CD4-positive, alpha-beta T cell treated with Interleukin-6 at 100 ng/mL for 8 hours (primary cell): ENCODE measurements at places on chromosomes 6 and 20.
A peak's percentile ranks its signal among the peaks of the same experiment; 100 is the strongest.

GRCh38 chr6:166743406-166744222 is 116.6 kb upstream of the RPS6KA2 start:
- no peak for DNase-seq

DNA sequence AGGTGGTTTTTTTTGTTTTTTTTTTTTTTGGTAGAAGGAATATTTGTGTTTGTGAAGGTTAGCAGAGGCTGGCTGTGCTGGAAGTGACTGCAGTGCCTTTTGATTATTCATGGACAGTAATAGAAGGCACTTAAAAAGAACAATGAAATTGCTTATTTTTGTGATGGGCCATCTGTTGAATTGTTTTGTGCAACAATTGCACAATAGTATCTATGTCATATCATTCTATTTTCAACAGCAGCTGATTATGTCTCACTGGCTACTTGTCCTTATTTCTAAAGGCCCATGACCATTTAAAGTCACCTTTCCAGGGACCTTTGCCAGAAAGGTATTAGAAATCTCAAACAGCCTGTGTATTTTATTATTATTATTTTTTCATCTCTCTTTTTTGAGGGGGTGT is 70.6 kb downstream of the AFG1L start:
- no peak for DNase-seq

GRCh38 chr20:36179170-36179945 is 24.8 kb downstream of the EPB41L1 start:
- no peak for DNase-seq

- DNase-seq, result no peak
These were observed 194.9 kb upstream of the ZNF184 start for GRCh38 chr6:27667657-27668441.

DNA sequence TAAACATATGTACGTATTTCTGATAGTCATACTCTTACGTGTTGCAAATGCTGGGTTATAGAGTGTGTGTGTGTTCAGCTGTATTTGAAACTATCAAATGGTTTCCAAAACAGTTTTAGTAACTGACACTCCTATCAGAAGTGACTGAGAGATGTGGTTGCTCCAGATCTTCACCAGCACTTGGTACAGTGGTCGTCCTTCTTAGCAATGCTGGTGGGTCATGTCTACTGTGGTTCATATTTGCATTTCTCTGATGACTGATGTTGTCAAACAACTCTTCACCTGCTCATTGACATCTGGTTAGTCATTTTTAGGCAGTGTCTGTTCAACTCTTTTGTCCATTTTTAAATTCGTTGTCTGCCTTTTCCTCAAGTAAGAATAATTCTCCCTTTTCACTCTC is 259.3 kb downstream of the KIF16B start:
- DNase-seq, result no peak

- no peak for DNase-seq
These were observed 1.4 kb downstream of the DEFB132 start for GRCh38 chr20:258963-259362.

DNA sequence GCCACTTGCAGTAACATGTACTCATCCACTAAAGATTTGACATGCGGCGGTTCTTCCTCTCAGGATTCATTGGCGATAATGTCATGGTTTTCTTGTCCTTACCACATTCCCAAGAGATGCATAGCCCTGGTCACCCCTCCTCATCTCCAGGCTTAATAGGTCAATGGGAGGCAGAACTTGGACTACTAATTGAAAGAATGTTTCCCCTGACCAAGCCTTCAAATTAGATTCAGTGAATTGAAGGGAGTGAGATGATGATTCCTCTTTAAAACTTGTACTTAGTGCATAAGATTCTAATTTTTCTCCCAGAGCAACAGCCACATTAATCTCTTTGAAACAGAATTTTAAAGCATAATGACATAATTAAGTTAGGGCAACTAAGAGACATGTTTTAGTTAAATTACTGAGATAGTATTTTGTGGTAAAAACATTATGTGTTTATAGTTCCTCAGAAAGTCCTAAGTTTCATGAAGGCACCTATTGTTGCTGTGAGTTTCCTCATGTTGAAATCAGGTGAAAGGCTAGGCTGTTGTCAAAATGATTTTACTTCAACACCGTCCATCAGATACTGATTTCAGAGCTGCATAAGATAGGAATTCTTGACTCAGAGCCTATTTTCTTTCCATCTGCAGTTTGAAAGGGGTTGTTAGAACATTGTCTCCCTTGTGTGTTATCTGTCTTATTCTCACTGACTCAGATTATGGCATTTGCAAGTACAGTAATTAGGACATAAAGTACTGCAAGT is 48.5 kb downstream of the STK4 start:
- no peak for DNase-seq

GRCh38 chr6:145400508-145400907 is 334.8 kb downstream of the EPM2A start:
- DNase-seq, result no peak

DNA sequence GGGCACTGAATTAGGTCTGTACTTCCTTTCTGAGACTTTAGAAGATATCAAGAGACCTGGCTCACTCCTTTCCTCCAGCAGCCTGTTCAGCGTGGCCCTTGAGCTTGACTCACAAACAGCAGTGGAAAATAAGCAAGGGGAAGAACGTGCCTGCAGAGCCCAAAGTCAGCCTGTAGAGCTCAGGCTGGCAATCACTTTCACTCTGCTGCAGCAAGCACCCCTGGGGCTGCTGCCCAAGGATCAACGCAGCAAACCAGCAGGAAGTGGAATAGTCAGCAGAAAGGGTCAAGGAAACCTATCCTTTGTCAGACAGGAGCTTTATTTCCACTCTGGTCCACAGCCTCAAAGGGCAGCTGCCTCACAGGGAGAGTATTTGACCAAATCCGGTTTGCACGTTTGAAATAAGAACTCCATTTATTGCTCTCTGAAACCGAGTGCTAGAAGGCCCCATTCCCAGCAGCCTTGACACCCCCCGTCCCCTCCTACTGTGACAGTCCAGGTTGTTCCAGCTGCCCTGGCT is 77.4 kb downstream of the PRDM1 start:
- DNase-seq, result peak; percentile 53

DNA sequence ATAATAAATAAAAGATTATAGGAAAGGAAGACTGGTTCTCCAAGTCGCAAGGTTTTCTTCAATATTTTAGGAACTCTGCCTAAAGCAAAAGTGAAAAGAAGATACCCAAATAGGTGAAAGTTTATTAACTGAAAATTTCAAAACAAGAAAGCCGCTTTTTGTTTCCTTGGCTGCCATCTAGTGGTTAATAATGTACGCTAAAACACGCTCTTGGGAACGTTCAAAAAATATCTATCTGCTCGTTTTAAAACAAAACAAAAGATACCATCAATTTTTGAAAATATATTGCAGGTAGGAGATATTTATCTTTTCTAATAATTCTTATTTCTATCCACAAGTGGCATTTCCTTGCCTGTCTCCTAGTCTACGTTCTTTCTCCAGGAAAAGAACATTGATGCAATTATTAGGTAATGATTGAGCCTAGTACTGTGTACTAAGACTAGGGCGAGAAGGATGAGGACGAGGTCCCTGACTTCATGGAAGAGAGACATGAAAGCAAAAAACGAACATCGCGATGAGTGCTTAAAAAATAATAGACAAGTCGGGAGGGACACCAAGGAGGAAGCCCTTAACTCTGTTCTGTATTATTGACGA is 97.2 kb downstream of the SPTLC3 start:
- no peak for DNase-seq

- DNase-seq, result no peak
These were observed 175.1 kb downstream of the VEGFA start for GRCh38 chr6:43944908-43945767.

- DNase-seq, result no peak
These were observed 16.2 kb downstream of the BNIP5 start for GRCh38 chr6:36320475-36320874.

GRCh38 chr20:40680161-40680959 is 8.7 kb downstream of the MAFB start:
- no peak for DNase-seq

- no peak for DNase-seq
These were observed 71.3 kb upstream of the IYD start for GRCh38 chr6:150297327-150298029.

- DNase-seq, result no peak
These were observed 73.2 kb downstream of the JPH2 start for GRCh38 chr20:44113618-44114376.

- DNase-seq, result no peak
These were observed 963 bp upstream of the RMND1 start for GRCh38 chr6:151452750-151453427.

GRCh38 chr6:119536666-119537065 is 187.1 kb upstream of the MAN1A1 start:
- no peak for DNase-seq

DNA sequence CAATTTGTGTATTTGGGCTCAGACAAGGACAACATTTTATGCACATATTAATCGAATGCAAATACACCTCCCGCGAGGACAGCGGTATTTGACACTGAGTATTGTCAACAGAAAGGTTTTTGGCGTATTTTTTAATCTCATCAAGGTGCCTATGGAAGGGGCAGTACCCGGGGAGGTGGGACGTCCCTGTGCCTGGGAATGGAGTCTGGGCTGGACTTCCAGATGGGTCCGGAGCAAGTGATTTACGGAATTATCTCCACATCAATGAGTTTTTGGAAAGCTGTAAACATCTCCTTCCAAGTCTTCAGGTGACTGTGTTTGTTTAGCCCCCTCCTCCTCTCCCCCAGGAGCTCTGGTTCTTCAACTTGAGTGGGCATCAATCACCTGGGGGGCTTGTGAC is 39.8 kb downstream of the PRR18 start:
- no peak for DNase-seq

DNA sequence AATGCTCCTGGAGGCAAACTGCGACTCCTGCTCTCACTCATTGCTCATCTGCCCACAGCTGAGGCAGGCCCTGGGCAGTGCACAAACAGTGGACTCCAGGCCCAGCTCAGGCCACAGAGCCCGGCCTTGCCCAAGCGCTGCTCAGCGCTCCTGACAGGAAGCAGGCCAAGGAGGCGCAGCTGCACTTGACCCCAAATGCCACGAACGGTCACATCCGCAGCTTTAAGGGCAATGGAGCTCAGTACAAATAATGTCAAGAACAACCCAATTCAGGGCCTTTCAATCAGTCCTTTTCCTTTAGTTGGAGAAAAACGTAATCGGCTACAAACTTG is 33.8 kb downstream of the RRBP1 start:
- no peak for DNase-seq

GRCh38 chr6:148800536-148800935 is 53.7 kb downstream of the UST start:
- no peak for DNase-seq

GRCh38 chr20:20875716-20876115 is 163.3 kb upstream of the RALGAPA2 start:
- DNase-seq, result no peak

DNA sequence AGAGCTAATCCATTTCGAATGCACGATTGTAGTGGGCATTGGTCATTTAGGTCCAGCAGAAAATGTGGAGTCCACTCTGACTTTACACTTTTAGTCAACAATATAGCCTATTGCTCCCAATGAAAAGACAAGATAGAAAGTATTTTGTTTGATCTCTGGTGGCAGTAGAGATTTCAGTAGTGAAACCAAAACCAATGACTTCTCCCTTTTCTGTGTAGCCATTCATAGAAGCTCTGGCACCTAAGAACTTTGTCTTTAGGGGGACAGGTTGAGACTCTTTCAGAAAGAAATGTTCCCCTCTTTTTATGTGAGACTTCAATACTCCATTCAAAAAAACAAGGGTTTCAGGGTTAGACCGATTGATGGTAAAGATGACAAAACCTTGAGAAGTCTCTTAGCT is 510.8 kb upstream of the POU3F2 start:
- DNase-seq, result no peak

DNA sequence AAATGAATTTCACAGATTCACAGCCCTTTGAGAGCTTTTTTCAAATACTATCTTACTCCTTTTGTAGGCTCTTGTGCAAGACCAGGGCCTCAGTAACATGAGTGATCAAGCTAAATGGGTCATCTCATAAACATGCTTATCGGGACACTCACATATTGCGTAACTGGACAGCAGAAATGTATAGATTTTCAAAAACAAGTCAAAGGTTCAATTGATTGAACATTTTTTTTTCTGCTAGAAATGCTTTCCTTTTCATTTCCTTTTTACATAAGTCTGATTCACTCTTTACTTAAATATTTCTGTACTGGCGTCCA is 8.7 kb upstream of the SALL4 start:
- no peak for DNase-seq

- DNase-seq, result no peak
These were observed 48.6 kb upstream of the SLC16A10 start for GRCh38 chr6:111038534-111039252.

DNA sequence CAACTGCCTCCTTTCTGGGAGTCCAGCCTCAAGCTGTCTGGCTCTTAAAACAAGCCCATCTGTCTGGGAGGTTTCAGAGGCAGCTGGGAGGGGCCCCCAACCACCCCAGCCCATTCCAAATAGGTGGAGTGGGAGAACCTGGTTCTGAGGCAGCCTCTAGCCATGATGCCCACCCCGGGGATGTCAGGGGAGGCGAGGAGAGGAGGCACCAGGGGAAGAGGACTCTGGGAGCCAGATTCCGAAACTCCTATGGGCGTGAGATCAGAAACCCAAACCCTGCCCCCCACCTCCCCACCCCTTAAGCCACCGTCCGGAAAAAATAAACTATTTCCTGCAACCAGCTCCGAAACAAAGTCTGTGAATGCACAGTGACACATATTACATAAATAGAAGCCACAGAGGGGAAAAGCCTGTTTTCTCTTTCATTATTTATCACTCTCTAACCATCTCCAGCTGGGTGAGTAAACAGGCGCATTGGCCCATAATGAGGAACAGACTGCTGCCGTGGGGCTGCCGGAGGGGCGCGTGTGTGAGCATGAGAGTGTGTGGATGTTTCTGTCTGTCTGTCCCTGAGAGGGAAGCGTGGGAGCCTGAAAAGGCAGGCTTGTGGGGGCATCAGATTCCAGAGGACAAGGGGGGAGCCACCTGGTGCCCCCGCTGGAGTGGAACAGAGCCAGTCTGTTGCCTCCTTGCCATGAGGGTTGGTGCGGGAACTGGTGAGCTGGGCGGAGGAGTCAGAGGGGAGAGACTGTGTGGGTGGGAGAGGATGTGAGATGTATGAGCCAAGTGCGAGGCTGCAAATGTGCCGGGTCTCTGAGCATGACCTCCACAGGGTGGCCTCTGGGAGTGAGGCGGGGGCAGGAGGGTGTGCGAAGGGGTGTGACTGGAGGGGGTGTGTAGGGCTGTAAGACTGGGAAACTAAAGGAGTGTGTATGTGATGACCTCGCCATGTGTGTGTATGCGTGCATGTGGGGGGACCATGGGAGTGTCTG is 14.3 kb upstream of the FOXP4 start:
- peak; percentile 41 for DNase-seq

GRCh38 chr6:134435814-134436280 is 117.9 kb upstream of the SGK1 start:
- DNase-seq, result no peak

GRCh38 chr6:131917763-131918649 is 33.2 kb downstream of the CCN2 start:
- DNase-seq, result no peak

GRCh38 chr6:158522616-158523015 is 37.3 kb upstream of the TMEM181 start:
- no peak for DNase-seq
